ENCODE measurements at places on chromosomes 5 and 9. TPM values are rescaled to one million over a fixed set of nuclear protein-coding genes. Genes with fewer than 3 reads are reported as not detected.

GRCh38 chr5:170638454-170639220, 134.8 kb downstream of the KCNIP1 start:
- H3K27ac ChIP-seq = no peak overlapping the region
- H3K4me1 ChIP-seq = peaks cover 12% of the 10 kb centered on the region
- H3K4me3 ChIP-seq = no peak overlapping the region
- DNase-seq = peak; percentile 94
- peaks cover 4% of the 10 kb centered on the region for H3K27me3 ChIP-seq

DNA sequence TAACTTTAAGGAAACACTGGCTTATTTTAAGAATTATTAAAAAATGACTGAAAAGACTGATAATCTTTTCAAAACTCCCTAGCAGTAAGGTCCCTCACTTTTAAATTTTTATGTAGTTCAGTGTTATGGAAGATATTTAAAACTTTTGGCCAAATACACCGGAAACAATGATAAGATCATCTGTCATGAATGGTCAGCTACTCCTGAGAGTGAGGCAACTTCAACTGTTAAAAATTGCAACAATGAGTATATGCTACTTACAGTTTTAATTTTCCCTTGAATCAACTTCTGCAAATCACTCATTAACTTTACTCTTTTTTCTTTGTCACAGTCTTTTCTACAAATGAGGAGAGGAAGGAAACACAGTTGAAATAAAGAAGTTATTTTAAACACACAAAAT, 10.8 kb downstream of the PUM3 start:
- no peak for DNase-seq
- no peaks in the 10 kb centered on the region for H3K27me3 ChIP-seq

DNA sequence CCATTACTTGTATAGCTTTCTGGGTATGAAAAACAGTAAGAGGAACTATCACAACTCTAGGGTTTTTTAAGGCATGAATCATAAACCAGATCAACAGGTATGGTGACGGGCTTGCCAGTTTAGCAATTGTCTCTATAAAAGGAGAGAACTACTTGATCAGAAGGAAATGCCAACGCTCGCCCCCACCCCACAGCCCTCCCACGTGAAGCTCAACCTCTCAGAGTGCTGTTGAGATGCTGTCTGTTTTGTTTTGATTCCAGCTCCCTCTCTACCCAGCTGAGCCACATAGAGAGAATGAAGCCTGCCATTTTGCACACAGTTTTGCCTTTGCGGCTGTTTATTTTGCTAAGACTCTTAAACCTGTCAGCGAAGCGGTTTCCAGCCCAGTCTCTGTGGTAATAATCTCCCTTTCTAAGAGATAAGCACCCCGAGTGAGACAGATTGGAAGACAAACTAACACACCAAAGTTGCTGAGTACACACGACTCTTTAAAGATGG, 257.9 kb upstream of the ANKRD55 start:
- H3K27me3 ChIP-seq = no peaks in the 10 kb centered on the region
- H3K36me3 ChIP-seq = peaks cover 11% of the 10 kb centered on the region
- no peak overlapping the region for H3K4me3 ChIP-seq
- H3K4me1 ChIP-seq = peaks cover 21% of the 10 kb centered on the region
- no peak for DNase-seq
- H3K27ac ChIP-seq = no peak overlapping the region

- DNase-seq = peak; percentile 74
- no peaks in the 10 kb centered on the region for H3K27me3 ChIP-seq
- H3K36me3 ChIP-seq = no peaks in the 10 kb centered on the region
- H3K4me1 ChIP-seq = peaks cover 12% of the 10 kb centered on the region
- H3K27ac ChIP-seq = no peak overlapping the region
- H3K4me3 ChIP-seq = no peak overlapping the region
These were observed 101.3 kb downstream of the RASEF start for GRCh38 chr9:82961504-82962125.

GRCh38 chr5:167934551-167934971, 356.9 kb upstream of the WWC1 start:
- H3K4me1 ChIP-seq = peaks cover 11% of the 10 kb centered on the region
- H3K27ac ChIP-seq = no peak overlapping the region
- no peak for DNase-seq
- H3K36me3 ChIP-seq = peaks cover 4% of the 10 kb centered on the region
- no peak overlapping the region for H3K4me3 ChIP-seq

DNA sequence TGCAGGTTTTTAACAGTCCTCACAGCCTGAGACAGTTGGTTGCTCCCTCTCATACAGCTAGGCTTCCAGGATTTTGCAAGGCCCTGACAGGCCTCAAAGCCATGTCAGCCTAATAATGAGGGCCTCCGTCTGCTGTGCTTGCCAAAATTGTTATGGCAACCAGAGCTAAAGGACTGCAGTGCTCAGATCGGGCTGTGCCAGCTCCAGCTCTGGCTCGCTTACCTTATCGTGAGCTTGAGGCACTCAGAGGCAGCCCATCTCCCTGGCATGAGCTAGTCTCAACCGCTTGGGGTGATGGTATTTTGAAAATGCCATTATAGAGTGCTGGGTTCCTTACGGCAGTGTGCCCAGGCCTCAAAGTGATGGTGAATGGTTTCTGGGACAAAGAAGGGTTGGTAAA, 8.4 kb downstream of the MTAP start:
- no peaks in the 10 kb centered on the region for H3K27me3 ChIP-seq
- H3K27ac ChIP-seq = no peak overlapping the region
- H3K4me1 ChIP-seq = peaks cover 22% of the 10 kb centered on the region

GRCh38 chr9:111597852-111598732, 1.4 kb downstream of the PTGR1 start:
- H3K4me3 ChIP-seq = peak overlapping the region; percentile 93
- peaks cover 3% of the 10 kb centered on the region for H3K36me3 ChIP-seq
- peak; percentile 35 for DNase-seq
- no peak overlapping the region for H3K27ac ChIP-seq
- peaks cover 5% of the 10 kb centered on the region for H3K27me3 ChIP-seq

GRCh38 chr9:99351647-99352046, 129.6 kb downstream of the SEC61B start:
- no peaks in the 10 kb centered on the region for H3K27me3 ChIP-seq
- no peak for DNase-seq

- no peak overlapping the region for H3K27ac ChIP-seq
- no peak overlapping the region for H3K4me3 ChIP-seq
- no peaks in the 10 kb centered on the region for H3K27me3 ChIP-seq
- no peak for DNase-seq
- H3K36me3 ChIP-seq = no peaks in the 10 kb centered on the region
These were observed 713.6 kb downstream of the TLE4 start for GRCh38 chr9:80285326-80285725.

DNA sequence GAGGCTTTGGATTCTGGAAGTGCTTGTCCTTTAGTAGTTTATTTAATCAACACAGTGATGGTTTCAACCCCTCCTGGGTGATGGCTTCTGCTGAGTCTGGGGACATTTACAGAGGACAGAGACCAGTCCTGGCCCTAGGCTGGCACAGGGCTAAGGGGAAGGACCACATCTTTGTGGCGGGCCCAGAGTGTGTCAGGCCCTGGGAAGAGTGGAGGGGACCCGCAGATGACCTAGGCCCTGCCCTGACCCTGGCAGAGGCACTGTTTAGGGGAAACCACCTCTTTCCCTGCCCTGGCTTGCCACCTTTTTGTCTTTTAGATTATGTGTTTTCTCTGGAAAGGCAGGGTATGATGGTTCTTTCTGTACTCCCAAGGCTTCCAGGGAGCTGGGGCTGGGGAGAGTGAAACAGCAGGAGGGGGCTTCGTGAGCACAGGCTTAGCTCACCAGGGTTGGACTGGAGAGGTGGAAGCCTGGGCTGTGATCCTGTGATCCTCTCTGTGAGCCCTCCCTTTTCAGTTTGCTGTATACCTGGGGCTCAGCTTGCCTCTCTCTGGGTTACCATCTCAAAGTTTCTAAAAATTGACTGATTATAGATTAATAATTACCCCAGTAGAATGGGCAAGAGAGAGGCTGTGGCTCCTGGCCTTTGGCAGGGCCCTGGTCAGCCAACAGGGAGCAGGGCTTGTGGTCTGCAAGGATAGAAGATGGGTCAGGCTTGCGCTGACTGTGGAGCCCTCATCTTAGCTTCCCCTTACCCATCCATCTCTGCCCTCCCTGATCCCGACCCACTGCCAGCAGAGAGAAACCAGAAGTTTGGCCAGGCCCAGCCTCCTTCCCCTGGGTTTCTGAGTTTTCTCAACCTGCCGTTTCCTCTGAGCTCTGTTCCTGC, 1.7 kb upstream of the SYNPO start:
- H3K36me3 ChIP-seq = no peaks in the 10 kb centered on the region
- H3K27ac ChIP-seq = no peak overlapping the region
- DNase-seq = no peak
- no peak overlapping the region for H3K4me3 ChIP-seq
- peaks cover 14% of the 10 kb centered on the region for H3K27me3 ChIP-seq

DNA sequence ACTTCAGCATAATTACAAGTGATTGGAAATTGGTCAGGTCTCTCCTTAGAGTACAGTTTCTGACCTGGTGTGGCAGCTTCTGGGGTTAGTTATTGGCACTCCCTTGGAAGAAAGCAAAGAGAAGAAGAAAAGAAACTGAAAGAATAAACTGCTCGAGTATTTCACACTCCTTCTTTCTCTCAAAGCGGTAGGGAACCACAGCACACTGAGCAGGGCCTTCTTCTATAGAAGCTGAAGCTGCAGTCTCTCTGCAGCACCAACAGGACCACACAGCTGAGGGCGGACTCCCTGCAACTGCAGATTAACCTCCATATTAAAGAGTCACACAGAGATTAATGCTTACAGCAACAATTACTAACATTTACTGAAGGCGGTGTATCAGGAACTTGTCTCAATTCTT, 152.0 kb downstream of the TRPM6 start:
- no peak for DNase-seq
- no peaks in the 10 kb centered on the region for H3K36me3 ChIP-seq
- peaks cover under 1% of the 10 kb centered on the region for H3K27me3 ChIP-seq
- H3K27ac ChIP-seq = no peak overlapping the region
- H3K4me3 ChIP-seq = no peak overlapping the region
- H3K4me1 ChIP-seq = no peaks in the 10 kb centered on the region

DNA sequence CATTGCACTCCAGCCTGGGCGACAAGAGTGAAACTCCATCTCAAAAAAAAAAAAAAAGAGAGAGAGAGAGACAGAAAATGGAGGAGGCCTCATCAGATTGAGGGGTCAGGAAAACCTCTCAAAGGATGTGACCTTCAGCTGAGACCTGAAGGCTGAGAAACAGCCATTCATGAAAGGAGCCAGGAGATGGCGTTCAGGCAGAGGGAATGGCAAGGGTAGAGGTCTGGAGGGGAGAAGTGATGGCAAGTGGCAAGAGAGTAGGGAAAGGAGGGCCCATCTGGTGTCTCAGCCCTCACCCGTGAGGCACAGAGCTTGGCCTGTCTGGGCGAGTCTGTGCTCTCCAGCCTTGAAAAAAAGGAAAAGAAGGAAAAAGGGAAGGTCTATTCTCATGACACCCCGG, 17.0 kb downstream of the CAMK2A start:
- H3K27me3 ChIP-seq = peaks cover 2% of the 10 kb centered on the region
- no peak overlapping the region for H3K27ac ChIP-seq
- no peaks in the 10 kb centered on the region for H3K36me3 ChIP-seq
- DNase-seq = peak; percentile 31
- no peak overlapping the region for H3K4me3 ChIP-seq

DNA sequence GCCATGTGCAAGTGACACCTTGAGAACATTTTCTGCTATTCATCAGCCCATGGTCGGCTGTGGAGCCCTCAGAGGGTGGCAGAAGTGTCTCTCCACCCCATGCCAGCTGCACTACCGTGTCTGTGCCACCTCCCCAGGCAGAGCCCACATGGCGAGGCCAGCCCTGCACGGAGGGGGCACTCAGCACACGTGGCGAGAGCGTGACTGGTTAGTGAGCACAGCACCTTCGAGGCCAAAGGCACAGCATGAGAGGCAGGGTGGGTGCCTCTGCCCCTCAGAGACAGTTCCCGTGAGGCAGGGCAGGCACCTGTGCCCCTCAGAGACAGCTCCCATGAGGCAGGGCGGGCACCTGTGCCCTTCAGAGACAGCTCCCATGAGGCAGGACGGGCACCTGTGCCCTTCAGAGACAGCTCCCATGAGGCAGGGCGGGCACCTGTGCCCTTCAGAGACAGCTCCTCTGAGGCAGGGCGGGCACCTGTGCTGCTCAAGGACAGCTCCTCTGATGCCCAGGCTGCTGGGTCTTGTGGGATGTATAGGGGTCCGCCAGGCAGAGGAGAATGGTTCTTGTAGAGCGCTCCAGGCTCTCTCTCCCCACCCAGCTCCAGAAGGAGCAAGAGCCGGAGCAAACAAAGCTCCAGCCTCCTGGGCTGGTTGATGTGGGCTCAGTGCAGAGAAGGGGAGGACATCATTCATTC, 179.8 kb upstream of the PPP1R26 start:
- no peak for DNase-seq
- H3K4me1 ChIP-seq = no peaks in the 10 kb centered on the region
- no peaks in the 10 kb centered on the region for H3K36me3 ChIP-seq

- no peak for DNase-seq
- H3K4me3 ChIP-seq = no peak overlapping the region
- no peak overlapping the region for H3K27ac ChIP-seq
- no peaks in the 10 kb centered on the region for H3K36me3 ChIP-seq
- H3K4me1 ChIP-seq = no peaks in the 10 kb centered on the region
- no peaks in the 10 kb centered on the region for H3K27me3 ChIP-seq
These were observed 248.6 kb downstream of the TMEM232 start for GRCh38 chr5:110477911-110478310.

AK6 gene
- total RNA-seq = 41.1 TPM

ZBTB34 gene
- total RNA-seq = 16.9 TPM

Measured in neural crest cell (in vitro differentiated cells).